ENCODE measurements at places on chromosomes 13 and 19. TPM values are rescaled to one million over a fixed set of nuclear protein-coding genes. Genes with fewer than 3 reads are reported as not detected.

The RFPL4AL1 gene
- total RNA-seq = not detected

The RASIP1 gene
- total RNA-seq = 0.53 TPM

DNA sequence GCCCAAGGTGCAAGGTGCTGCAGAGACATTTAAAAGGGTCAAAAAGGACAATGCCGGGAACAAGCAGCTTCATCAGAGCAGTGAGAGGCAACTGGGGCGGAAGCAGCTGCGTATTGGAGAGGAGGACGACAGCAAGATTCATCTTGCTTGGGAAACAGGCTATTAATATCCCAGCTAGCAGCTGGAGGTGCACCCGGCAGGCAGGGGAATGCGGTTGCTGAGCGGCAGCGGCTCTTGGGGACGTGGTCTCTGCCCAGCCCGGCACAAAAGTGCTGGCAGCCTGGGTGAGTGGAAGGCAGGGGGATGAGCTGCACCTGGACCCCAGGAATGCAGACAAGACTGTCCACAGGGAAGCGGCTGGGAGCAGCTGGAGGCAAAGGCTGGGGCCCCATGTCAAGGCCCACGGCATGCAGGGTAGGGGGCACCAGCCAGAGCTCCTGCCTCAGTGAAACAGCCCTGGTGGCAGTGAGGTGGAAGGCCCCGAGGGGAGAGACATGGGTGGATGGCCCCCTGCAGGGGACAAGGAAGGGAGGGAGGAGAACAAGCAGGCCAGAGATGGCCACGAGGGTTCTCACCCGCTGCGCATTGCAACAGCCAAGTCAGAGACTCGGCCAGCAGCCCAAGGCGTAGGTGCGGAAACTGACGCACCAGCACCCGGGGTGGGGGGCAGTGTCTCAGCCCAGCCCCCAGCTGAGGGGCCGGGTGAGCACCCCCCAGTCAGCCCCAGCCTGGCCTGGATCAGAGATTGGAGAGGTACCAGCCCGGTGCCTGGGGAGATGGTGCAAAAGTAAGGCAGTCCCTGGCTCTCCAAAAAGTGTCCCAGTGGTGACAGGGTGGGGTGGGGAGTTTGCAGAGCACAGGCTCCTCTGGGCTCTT lies 34.4 kb downstream of the PEPD start:
- no peak for DNase-seq
- H3K36me3 ChIP-seq = peaks cover 29% of the 10 kb centered on the region
- H3K4me3 ChIP-seq = no peak overlapping the region
- H3K27me3 ChIP-seq = no peaks in the 10 kb centered on the region

DNA sequence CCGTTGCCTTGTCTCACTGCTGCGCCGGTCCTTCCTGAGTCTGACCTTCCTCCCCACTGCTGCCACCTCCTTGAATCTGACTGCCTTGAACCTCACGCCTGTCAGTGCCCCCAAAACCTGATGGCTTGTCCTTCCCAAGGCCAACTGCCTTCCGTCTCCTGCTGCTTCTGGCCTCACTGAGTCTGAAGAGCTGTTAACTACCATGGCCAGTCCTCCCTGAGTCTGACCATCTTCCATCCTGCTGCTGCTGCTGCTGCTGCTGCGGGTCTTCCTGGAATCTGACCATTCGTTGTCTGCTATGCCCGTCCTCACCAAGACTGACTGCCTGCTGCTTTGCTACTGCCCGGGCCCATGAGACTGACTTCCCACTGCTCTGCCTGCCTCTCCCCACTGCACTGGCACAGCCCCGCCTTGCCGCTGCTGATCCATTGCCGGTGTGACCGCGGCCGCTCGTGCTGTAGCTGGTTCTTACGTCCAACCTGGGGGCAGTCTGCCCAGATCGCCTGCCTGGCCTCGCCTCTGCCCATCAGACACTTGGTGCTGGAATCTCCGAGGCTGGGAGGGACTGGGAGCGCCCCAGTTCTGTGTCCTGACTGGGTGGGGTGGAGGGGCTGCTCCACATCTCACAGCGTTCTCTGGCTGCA lies 2.9 kb upstream of the RCN3 start:
- no peak overlapping the region for H3K4me3 ChIP-seq
- H3K36me3 ChIP-seq = 0 out of 2 replicates have a peak, but pooled peaks cover 3% of the 10 kb centered on the region
- no peak overlapping the region for H3K27ac ChIP-seq
- H3K27me3 ChIP-seq = no peaks in the 10 kb centered on the region
- peaks cover 12% of the 10 kb centered on the region for H3K4me1 ChIP-seq

GRCh38 chr19:29715701-29716581 lies 880 bp upstream of the C19orf12 start:
- H3K27me3 ChIP-seq = no peaks in the 10 kb centered on the region
- H3K4me1 ChIP-seq = peaks cover 13% of the 10 kb centered on the region
- peak overlapping the region; percentile 95 for H3K4me3 ChIP-seq
- H3K27ac ChIP-seq = peak overlapping the region; percentile 91

DNA sequence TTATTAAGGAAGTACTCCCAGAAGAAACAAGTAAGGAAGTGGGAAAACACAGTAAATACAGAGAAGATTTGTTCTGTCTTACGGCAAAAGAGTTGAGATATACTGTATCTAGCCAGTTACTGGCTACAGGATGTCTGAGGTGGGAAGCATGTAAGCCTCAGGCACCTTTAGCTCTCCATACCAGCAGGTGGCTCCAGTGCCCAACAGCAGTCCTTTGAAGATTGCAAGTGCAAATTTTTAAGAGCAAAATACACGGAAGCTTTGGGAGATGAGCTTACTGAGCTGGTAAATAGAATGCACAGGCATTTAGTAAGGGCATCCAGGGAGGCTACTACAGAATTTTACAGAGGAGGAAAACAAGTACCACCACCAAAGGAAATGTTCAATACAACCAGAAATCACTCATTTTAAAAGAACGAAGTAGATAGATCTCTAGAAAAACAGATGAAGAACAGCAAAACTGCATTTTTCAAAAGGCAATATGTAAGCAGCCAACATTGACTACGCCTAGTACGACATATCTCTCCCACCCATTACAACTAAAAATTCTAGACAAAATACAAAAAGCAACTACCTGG lies 57.9 kb upstream of the VSTM2B start:
- H3K4me1 ChIP-seq = no peaks in the 10 kb centered on the region
- H3K36me3 ChIP-seq = no peaks in the 10 kb centered on the region
- H3K4me3 ChIP-seq = no peak overlapping the region
- DNase-seq = no peak

The CGB3 gene
- not detected for total RNA-seq

DNA sequence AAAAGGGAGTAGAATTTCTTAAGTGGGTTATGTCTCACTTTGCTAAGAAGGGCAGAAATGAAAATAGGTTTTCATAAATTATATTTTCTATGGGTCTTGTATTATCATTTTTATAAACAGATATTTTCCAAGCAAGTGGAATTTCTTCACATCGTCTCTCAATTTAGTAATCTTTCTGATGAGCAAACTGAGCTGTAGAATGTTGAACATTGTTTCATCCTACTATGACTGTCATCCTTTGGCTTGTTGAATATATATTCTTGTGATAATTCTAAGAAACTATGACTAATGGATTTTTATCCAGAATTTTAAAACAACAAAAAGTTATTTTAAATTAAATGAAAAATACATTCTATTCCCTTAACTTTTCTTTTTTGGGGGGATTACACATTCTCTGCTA lies 313.8 kb downstream of the ENOX1 start:
- no peak overlapping the region for H3K4me3 ChIP-seq
- no peaks in the 10 kb centered on the region for H3K27me3 ChIP-seq
- no peak overlapping the region for H3K27ac ChIP-seq
- DNase-seq = no peak

DNA sequence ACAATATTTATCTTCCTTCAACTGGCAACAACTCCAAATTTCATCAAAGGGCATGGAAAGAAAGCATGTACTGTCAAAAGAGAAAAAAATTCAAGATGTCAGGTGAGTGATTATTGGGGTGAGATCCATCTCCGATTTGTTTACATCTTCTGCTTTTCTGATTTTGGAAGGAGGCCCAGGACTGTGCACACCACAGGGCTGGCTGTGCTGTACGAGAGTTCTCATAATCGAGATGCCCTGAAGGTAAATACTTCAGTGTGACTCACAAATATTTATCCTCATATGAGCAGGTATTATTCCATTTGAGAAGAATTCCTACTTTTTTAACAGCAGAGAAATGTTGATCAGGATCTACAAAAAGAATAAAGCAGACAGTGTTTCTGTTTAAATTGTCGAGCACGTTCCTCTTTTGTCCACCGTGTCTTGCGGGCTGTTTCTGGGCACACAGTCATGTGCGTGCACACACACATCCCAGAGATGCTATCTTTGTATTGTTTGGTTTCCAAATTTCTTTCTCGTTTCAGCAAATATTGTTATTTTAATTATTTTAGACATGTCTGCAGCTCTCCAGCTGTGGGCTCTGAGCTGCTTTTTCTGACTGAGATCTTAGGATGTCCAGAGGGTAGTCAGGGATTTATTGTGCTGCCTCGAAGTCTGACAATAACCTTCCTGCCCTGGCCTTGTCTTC lies 103.8 kb downstream of the KL start:
- peaks cover 61% of the 10 kb centered on the region for H3K36me3 ChIP-seq
- H3K27me3 ChIP-seq = no peaks in the 10 kb centered on the region
- H3K4me3 ChIP-seq = no peak overlapping the region
- no peak overlapping the region for H3K27ac ChIP-seq

The DACH1 gene
- total RNA-seq = not detected

GRCh38 chr19:51546650-51547396 lies 15.4 kb upstream of the SIGLEC6 start:
- H3K4me3 ChIP-seq = no peak overlapping the region
- no peak overlapping the region for H3K27ac ChIP-seq
- peak; percentile 37 for DNase-seq
- H3K4me1 ChIP-seq = no peaks in the 10 kb centered on the region

DNA sequence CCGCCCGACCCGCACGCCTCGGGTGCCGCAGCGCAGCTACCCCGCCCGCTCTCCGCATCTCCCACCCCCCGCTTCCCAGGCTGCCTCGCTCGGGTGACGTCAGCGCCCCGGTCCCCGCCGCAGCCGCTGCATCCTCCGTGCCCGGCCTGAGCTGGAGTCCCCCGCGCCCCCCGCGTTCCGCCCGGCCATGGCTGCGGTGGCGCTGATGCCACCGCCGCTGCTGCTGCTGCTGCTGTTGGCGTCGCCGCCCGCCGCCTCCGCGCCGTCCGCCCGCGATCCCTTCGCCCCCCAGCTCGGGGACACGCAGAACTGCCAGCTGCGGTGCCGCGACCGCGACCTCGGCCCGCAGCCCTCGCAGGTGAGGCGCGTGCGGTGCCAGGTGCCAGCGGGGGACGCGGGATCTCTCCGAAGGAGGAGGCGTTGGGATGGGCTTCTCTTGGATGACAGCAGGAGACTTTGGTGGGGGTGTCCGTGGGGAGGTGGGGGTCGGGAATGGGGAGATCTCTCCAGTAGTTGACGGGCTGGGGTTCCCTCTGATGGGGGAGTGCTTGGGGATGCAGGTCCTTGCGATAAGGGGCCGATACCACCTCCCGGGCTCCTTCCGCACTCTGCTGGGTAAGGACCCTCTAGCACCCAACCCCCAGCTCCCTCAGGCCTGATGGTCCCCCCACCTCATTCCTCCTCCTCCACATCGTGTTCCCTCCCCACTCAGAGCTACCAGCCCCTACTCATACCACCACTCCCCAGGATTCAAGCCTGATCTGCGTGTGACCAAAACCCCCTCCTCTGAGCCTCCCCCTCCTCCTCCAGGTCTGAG lies at the start of gene TMEM59L:
Gene TMEM59L (plus strand): TSS at position 99 of the 817 bp plus-strand sequence. CDS start 89 bp downstream, at position 188.
- DNase-seq = no peak
- no peak within 1 kb of the TSS for H3K27ac ChIP-seq
- H3K4me3 ChIP-seq = peak within 1 kb of the TSS; percentile 17
- H3K36me3 ChIP-seq = no peaks in the 10 kb centered on the region
- H3K4me1 ChIP-seq = peaks cover 12% of the 10 kb centered on the region

- no peaks in the 10 kb centered on the region for H3K36me3 ChIP-seq
- no peak overlapping the region for H3K27ac ChIP-seq
- no peaks in the 10 kb centered on the region for H3K27me3 ChIP-seq
- DNase-seq = no peak
- no peak overlapping the region for H3K4me3 ChIP-seq
- H3K4me1 ChIP-seq = no peaks in the 10 kb centered on the region
Observed at GRCh38 chr19:37074111-37074510, 4.1 kb upstream of the ZNF420 start.

DNA sequence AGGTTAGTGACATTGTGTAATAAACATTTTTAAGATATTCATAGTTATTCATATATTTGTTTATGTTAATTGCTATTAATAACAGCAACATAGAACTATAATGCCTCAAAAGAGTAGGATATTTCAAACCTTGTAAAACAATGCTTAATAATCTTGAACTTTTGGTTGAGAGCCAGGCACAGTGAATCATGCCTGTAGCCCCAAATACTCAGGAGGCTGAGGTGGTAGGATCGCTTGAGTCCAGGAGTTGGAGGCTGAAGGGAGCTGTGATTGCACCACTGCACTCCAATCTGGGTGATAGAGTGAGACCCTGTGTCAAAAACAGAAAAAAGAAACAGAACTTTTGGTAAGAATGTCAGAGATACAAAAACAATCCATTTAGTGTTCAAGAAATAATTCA lies 213.9 kb upstream of the SLITRK1 start:
- H3K27me3 ChIP-seq = no peaks in the 10 kb centered on the region
- no peak overlapping the region for H3K4me3 ChIP-seq
- no peak for DNase-seq

The TMEM145 gene
- total RNA-seq = not detected

DNA sequence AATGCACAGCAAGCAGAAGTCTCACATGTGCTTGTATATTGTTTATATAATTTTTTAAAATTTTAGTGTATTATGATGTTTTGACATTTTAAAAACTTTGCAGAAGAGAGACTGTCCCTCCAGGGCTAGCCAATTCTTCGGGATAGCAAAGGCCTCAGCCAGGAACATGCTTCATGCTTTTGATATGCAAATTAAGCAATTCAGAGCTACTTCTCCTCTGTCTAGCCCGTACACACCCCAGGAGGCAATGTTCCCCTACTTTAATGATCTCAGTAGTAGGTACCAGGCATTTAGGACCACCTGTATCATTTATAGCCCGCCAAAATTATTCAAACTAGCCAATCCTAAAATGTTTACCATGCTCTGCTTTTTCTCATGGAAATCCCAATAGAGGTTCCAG lies 1116.2 kb downstream of the OLFM4 start:
- H3K4me3 ChIP-seq = no peak overlapping the region
- no peaks in the 10 kb centered on the region for H3K36me3 ChIP-seq
- no peaks in the 10 kb centered on the region for H3K27me3 ChIP-seq
- H3K27ac ChIP-seq = no peak overlapping the region

- H3K36me3 ChIP-seq = peaks cover 26% of the 10 kb centered on the region
- H3K27me3 ChIP-seq = no peaks in the 10 kb centered on the region
- DNase-seq = peak; percentile 88
- H3K4me3 ChIP-seq = peak overlapping the region; percentile 76
- peak overlapping the region; percentile 78 for H3K27ac ChIP-seq
Observed at GRCh38 chr19:13154241-13154778, 4.1 kb downstream of the IER2 start.

Measured in SJSA1 (cell line).